ENCODE measurements at places on chromosomes 7 and 10.
A peak's percentile ranks its signal among the peaks of the same experiment; 100 is the strongest.

GRCh38 chr10:62045765-62046521 is 144.4 kb downstream of the ARID5B start:
- DNase-seq, result peak; percentile 83

DNA sequence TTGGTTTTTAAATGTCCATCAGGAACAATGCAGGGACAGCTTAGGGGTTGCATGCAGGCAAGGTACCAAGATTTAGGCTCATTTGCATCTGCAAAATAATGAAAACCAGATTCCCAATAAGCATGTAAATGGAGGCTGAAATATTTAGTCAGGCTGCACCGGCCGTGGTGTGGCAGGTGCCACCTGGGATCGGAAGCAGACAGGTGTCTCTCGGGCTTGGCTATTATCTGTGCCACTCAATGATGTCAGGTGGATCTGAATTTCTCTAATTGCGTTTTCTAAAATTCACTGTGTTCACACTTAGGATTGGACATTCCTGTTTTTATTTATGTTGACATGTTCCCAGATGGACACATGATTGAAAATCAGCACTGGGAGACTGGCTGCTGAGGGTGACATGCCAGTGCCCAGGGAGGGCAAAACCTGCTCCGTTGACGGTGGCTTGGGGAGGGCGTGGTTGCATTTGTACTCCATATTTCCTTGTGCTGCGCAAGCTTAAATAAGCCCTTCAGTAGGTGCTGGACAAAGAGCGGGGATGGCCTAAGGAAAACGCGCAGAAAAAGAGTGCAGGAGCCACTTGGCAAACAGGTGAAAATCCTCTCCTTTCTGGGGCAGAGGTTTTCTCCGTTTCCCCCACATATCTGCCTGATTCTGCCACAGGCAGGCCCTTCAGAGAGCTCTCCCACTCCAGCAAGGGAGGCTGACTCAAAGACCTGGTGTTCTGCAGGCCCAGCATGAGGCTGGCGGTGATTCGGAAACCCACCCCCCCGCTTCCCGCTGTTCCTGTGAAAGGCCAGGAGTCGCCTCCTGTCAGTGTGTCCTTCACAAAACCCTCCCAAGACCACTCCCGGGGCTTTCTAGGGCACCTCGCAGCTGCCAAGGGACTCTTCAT is 142.5 kb downstream of the WDR37 start:
- DNase-seq, result no peak

DNA sequence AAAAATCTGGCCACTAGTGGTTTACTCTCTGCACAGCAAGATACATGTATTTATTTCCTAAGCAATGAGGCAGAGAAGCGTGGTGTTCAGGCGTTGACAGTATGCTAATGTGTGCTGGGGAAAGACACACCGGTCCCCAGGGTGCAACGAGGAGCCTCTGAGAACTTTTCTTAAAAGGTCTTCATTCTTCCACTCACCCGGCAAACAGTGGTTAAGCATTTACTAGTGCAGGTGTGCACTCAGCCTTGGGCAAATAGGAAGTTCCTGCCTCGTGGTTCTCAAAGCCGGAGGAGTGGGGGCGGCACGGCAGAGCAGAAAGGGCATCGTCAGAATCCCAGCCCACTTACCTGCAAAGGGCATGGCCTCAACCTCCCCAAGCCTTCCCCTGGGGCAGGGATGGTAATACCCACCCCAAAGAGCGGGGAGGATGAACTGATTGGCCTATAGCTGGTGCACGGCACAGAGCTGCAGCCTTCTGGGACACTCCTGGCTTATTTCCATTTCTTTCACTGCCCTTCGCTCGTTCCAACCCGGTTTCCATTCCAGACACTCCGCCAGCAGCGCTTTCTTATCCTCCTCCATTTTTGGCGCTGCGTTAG is 184.3 kb upstream of the CTBP2 start:
- no peak for DNase-seq

DNA sequence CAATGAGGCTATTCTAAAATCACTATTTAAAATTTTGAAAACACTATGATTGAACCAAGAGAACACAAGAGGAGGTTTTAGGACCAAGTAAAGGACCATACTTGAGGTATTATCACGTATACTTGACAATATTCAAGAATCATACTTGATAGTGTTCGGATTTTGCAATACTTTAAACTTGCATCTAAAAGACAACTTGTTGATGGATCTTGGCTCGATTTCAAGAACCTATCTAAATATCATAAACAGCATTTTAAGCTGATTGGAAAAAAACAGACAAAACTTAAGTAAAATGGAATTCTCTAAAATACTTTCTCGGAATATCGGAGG is 1.3 kb downstream of the NAMPT start:
- no peak for DNase-seq

- peak; percentile 64 for DNase-seq
These were observed 105.3 kb downstream of the PLXDC2 start for GRCh38 chr10:19921300-19922140.

DNA sequence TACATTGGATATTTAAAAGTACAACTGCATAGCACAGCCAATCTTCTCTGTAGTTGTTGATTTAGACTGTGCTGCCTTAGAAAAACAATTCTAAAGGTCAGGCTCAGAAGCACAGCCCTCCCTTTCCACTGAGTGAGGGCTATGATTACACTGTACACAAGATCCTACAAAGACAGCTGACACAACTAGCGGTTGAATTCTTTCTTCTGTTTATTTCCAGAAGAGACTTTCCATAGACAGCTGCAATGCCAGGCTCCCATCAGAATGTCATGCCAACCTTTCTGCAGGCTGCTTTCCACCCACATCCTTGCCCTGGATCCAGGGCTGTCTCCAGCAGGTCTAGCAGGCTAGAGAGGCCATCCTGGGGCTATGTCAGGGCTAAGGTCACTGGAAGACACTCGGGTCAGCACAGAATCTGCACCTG is 39.3 kb downstream of the FAM13C start:
- no peak for DNase-seq

DNA sequence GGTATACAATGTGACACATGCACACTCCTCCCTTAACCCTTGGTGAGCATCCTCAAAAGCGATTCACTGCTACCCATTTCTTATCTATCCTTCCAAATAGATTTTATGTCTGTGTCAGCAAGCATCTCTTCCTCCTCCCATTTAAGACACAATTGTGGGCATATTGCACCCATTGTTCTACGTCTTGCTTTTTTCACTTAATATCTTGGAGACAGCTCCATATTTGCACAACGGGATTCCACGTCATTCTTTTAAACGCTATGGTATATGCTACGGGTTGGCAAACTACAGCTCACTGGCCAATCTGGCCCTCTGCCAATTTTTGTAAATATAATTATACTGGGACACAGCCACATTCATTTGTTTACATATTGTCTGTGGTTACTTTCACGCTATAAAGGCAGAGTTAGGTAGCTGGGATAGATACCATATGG is 88.6 kb downstream of the RNF216 start:
- no peak for DNase-seq

DNA sequence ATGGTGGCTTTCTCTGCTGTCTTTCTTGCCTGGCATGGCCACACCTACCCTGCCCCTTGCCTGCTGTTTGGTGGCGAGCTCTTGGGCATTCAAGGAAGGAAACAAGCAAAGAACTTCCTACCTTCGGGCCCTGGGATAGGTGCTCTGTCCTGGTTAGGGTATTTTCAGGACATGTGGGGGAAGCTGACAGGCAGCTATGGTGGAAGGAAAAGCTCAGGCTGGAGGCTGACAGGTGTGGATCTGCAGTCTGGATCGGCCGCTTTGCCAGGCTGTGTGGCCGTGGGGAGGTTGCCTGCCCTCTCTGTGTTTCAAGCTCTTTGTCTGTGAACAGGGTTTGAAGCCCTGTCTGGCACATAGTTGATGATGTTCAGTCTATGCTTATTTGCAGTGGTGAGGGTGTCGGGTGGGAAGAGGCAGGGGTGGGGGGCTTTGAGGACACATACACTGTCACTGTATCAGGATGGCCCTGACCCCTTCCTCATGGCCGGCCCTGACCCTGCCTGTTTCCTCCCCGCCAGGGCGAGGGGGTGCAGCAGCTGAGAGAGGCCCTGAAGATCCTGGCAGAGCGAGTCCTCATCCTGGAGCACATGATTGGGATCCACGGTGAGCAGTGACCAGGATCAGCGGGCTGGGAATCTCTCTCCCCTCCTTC is 73.7 kb downstream of the MYL10 start:
- no peak for DNase-seq

DNA sequence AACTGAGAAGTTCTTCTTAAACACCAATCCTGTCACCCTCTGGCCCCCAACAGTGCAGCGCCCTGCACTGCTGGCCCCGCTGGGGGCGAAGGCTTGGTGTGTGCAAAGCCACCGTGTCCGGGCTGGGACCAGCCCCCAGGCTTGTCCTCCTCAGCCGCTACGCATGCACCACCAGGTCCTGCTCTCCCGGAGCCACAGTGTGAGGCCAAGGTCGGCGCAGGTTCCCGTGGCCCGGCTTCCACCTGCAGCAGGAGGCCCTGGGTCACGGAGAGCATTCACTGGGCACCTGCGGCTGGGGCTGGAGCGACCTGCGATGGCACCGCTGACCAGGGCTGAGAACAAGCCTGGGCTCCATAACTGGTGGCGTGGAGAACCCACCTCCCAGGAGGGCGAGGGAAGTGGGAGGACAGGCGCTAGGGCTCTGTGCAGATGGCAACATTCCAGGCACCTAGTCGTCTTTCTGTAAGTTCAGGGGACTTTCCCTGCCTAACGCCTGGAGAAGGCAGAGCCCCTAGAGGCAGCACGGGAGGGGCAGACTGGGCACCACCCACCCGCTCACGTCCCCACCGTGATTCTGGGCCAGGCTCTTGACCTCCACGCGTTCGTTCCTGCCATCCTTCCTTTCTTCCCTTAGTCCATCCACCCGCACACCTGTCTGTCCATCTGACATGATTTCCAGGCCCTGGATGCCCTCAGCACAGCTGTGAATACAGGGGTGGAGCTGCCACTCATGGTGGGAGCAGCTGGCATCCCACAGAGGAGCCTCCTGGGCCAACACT is 271.6 kb downstream of the ELFN1 start:
- no peak for DNase-seq

GRCh38 chr10:127910464-127910770 is 3.5 kb downstream of the PTPRE start:
- no peak for DNase-seq

GRCh38 chr7:128841171-128841690 is 11.0 kb downstream of the FLNC start:
- no peak for DNase-seq

GRCh38 chr7:15049157-15049556 is 146.6 kb upstream of the DGKB start:
- DNase-seq, result no peak

DNA sequence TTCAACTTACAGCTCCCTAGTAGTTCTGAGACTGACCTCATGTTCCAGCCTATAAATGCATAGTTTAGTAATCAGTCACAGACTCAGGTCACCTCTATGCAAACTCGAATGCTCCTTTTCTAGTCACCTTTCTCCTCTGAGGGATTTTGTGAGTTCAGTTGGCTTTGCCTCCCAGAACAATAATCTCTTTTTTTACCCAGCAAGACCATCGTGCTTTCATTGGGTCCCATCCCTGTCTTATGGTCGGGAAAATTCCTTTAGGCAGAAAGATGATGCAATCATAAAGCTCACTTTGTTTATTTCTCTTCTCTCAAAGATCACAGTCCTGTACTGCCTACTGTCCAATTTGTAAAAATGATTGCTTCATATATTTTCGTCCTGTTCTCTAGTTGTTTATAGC is 38.4 kb downstream of the TWIST1 start:
- DNase-seq, result no peak

DNA sequence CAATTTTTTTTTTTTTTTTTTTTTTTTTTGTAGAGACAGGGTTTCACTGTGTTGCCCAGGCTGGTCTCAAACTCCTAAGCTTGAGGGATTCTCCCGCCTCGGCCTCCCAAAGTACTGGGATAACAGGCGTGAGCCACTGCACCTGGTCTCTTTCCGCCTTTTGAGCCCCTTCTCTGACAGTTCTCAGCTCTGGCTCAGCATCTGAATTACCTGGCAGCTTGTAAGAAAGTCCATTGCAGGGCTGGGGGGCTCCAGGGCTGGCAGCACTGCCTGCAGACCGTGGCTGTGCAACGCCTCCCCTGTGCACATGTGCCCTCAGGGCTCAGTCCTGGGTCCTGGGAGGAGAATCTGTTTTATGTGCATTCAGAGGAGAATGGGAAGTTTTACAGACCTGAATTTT is 37.6 kb downstream of the VWA2 start:
- no peak for DNase-seq

- no peak for DNase-seq
These were observed 245.0 kb downstream of the FOXP2 start for GRCh38 chr7:114659409-114660125.
